ENCODE measurements at places on chromosomes 3 and 15.

- no peak for DNase-seq
Measured at GRCh38 chr3:133927540-133928066, 31.9 kb upstream of the RAB6B start.

GRCh38 chr3:172939651-172940293, 189.2 kb downstream of the ECT2 start:
- no peak for DNase-seq

GRCh38 chr3:73422571-73422970, 202.2 kb downstream of the PDZRN3 start:
- no peak for DNase-seq

GRCh38 chr3:47523310-47524073, 10.0 kb upstream of the ELP6 start:
- DNase-seq = no peak

GRCh38 chr3:57226176-57226575, 1.4 kb upstream of the APPL1 start:
- no peak for DNase-seq

- DNase-seq = no peak
Measured at GRCh38 chr3:14518893-14519292, 21.2 kb downstream of the GRIP2 start.

- no peak for DNase-seq
Measured at GRCh38 chr3:46212101-46212500, 4.0 kb upstream of the CCR1 start.

GRCh38 chr15:41205315-41205714, 25.2 kb downstream of the EXD1 start:
- DNase-seq = no peak

DNA sequence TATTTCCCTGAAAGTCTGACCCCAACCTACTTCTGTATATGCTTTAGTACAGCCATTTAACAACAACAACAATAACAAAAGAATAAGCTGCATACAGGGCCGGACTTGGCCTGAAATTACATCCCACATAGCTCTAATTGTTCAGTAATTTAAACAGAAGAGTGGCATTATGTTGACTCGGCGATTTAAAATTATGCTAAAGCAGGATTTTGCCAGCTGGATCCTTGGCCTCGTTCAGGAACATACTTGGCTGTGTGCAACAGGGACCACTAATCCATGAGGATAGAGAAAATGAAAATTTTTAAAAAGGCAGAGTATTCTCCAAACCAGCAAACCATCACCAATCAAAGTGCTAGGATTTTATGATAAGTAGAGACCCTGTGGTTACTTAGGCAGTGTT, 433.1 kb upstream of the RBMS3 start:
- no peak for DNase-seq

DNA sequence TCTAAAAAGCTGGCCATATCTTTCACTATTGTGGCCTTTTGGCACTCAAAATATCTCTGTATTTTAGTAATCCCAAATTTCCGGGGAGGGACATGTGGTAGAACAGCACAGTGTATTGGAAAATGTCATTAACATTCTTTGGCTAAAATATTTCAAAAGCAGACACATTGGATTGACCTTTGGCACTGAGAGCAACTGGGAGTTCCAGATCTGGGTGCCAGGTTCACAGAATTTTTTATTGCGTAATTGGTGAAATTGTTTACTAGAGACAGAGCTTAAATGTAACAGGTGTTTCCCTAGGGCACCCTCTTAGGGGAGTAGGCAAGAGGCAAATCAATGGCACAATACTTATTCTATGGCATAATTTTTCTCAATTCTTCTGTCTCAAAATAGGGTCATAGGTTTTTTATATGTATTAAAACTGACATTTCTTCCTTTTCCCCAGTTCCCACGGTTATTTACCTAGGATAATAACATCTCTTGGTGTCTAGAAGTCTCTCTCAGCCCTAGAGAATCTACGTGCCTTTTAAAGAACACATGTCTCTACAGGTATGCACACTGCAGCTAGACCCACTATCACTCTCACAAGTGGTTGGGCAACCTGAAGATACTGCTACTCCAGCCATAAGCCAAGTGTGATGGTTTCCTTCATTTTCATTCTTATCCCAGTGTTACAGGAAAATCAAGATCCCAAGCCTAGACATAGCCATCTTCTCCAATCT, 10.6 kb downstream of the RBMS3 start:
- no peak for DNase-seq

DNA sequence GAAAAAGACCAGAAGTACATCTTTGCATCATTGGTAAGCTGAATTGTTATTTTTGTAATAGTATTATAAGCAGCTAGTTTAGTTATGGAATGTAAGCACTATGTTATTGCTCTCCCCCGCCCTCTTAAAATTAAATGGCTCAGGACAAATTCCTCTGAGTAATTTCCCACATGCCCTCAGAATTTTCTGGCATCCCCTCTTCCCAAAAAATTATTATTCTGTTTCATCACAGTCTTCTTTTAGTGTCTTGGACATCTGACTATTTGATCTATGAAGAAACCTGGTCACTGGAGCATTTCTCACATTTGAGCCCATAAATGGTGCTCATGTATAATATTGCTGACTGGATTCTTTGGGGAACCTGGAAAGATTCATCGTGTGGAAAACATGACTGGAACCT, 68.3 kb downstream of the KLHL25 start:
- DNase-seq = no peak

GRCh38 chr3:94076055-94076454, 13.2 kb downstream of the NSUN3 start:
- DNase-seq = no peak
